ENCODE measurements at places on chromosomes 4 and X. TPM values are rescaled to one million over a fixed set of nuclear protein-coding genes. Genes with fewer than 3 reads are reported as not detected.

DNA sequence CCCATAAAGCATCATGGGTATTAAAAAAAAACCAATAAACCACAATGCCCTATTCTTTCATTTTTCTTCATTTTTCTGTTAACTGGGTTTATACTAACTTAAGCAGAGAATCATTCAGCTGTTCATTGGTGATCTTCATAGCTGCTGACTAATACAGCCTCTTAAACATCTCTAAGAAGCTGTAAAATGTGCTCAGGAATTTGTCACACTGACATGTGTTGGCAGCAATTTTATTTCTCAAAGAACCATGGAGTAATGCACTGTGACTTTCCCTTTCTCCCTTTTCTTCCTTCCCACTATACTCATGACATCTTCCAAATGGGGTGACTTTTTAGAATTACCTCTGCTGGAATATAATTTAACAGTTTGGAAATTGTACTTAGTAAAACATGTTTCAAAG lies 315.4 kb downstream of the ANTXR2 start:
- no peak for DNase-seq

GRCh38 chr4:16439768-16440167 lies 213.5 kb upstream of the TAPT1 start:
- no peak for DNase-seq

The GCNA gene
- total RNA-seq: 0.83 TPM

- no peak for DNase-seq
Observed at GRCh38 chr4:145061318-145061920, 36.6 kb downstream of the ANAPC10 start.

- no peak for DNase-seq
Observed at GRCh38 chrX:118131336-118131735, 14.7 kb upstream of the KLHL13 start.

The NDST3 gene
- 0.48 TPM for total RNA-seq

DNA sequence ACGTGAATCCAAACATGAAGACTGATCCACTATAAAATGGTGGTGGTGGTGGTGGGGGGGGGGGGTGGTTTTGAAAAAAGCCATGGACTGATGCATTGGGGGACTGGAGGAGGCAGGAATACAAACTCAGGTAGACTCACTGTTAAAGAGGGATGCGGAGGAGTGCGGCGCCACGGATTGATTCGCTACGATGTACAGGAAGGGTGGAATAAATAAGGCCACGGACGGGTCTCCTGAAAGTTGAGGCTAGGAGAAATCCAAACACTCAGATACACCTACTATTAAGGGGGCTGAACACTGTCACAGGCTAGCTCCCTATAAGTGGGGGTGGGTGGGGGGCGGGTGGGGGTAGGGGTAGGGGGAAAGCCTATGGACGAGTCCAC lies 591 bp downstream of the ELK1 start:
- no peak for DNase-seq

GRCh38 chr4:114384629-114385028 lies 214.0 kb upstream of the UGT8 start:
- no peak for DNase-seq

- DNase-seq: no peak
Observed at GRCh38 chr4:83283181-83283580, 1.4 kb downstream of the COQ2 start.

DNA sequence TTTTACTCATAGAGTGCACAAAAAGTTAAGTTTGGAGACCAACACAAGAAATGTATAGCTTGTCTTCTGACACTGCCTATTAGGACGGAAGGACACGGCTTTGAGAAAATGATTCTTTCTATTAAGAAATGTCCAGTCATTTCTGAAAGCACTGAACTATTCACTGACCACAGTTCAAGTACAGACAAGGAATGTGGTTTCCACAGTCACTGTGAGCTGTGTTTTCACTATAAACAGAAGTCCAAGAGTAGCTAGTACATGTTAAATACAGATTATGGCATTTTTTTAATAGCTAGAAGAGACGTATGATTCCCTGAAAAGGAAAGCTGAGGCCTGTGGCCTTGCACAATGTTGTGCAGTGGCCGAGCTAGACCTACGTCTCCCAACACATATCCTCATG lies 115.1 kb upstream of the GPM6A start:
- no peak for DNase-seq

DNA sequence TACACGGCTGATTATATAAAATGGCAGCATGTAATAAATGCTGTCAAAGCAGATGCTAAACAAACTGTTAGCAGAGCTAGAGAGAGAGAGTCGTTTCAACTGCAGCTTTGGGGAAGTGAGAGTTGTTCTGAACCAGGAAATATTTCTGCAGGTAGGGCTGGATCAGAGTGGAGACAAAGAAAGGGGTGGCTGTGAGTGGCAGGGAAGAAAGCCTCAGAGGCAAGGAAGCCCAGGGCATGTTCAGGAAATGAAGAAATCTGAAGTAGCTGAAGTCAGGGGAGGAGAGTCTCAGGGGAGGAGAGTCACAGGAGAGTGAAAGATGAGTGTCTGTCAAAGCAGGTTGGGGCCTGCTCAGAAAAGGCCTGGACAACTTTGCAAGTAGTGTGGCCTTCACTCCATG lies 48.4 kb upstream of the RPS6KA3 start:
- no peak for DNase-seq

GRCh38 chrX:96403446-96403845 lies 281.2 kb upstream of the DIAPH2 start:
- no peak for DNase-seq

The FATE1 gene
- total RNA-seq: not detected

GRCh38 chrX:11585174-11585573 lies 80.5 kb downstream of the ARHGAP6 start:
- DNase-seq: no peak

DNA sequence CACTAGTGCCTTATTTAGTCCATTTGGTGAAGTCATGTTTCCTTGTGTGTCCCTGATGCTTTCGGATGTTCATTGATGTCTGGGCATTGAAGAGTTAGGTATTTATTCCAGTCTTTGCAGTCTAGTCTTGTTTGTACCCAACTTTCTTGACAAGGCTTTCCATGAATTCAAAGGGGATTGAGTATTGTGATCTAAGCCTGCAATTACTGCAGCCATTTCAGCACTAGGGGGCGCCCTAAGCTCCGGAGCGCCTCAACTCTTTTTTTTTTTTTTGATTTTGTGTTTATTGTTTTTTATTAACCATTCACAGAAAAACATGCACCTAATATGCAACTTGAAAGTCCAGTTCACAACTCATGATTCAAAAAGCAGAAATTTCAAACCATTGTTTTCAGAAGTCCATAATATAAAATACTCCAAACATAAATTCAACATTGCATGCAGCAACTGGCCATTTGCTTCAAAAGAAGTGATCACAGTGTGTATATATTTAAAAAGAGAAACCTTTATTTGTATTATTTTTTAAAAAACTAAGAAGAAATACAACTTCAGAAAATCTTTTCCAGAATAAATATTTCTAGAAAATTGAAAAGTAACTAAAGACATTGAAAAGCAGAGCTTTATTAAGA lies 59.2 kb downstream of the PTPN13 start:
- DNase-seq: no peak

DNA sequence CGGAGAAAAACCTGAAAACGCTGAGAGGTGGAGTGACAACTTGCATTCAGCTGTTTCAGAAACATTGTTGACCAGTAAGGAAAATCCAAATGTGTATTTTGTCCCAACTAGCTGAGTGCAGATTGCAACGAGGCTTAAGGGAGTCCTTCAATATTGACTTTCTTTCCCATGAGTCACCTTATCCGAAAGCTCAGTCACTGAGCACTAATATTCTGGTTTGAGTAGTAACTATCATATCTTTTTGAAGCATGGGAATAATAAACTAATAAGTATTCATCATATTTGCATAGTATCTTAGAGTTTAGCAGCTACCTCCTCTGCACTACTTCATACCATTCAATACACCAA lies 604.3 kb downstream of the PACRGL start:
- no peak for DNase-seq

- DNase-seq: no peak
Observed at GRCh38 chr4:128658214-128658631, 151.3 kb upstream of the JADE1 start.

The REELD1 gene
- total RNA-seq: 0.50 TPM

The ELF4 gene
- 1.4 TPM for total RNA-seq

GRCh38 chr4:173807347-173807746 lies 277.3 kb upstream of the HAND2 start:
- DNase-seq: no peak

The EGF gene
- 0.15 TPM for total RNA-seq

DNA sequence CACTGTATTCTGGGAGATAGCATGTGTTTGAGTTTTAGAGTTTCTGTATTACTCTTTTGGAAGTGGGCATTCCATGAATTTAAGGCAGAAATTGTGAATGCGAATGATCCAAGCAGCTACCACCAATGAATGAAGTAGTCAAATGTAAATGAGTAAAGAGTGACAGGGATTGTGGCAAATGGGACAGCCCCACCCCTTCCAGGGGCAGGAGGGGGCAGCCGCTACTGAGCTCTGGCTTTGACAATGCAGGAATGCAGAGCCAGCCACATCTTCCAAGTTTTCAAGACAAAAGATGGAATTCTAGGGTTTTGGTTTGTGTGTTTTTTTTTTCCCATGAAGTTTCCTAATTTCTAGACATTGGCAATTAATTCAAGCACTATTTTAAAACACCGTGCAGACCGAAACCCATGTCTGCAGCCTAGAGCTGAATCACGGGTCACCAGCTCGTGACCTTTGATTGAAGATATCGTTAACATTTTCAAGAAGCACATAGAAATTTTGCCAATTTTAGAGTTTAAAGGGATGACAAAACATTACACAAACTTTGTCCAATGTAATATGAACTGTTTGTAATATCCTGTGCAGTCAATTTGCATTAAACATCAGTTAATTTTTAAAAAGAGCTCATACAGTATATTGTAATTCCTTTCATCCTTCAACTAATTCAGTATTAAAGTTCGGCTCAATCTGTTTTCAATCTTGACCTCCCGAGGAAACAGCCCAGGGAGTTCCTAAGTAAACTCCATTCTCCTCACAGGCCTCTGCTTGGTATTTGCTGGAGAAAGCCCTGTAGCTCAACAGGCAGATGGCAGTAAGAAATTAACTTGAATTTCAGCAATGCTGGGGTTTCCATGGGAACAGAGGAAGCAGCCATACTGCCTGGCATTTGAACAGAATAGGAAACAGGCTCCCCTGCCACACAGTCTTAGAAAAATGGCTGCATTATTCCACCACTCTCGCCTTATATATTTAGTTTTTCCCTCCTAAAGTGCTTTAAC lies 83.4 kb downstream of the UCHL1 start:
- no peak for DNase-seq

All from left lobe of liver (tissue), 2 donors.